ENCODE measurements at places on chromosomes 2 and 18. TPM values are rescaled to one million over a fixed set of nuclear protein-coding genes. Genes with fewer than 3 reads are reported as not detected.

B3GNT7 gene
- not detected for total RNA-seq

DNA sequence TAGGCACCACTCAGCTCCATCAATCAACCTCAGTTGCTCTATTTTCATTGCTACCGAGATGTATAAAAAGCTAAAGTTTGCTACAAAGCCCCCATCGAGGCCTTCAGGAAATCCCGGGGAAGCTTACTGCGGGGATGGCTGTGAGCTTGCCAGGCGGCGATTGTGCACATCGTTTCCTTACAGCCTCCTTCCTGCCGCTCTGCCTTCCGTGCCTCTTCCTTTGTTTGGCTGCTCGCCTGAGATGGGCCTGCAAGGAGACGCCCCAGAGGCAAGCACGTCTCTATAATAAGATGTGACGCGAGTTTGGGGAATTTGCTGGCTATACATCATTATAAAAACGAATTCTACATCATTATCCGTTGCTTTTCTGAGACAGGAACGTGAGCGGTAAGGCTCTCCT, 41.6 kb downstream of the DHRS9 start:
- no peak for DNase-seq

GRCh38 chr2:15750433-15750814, 158.8 kb downstream of the DDX1 start:
- DNase-seq: no peak

GRCh38 chr18:45109706-45110105, 429.0 kb downstream of the SETBP1 start:
- DNase-seq: no peak

DNA sequence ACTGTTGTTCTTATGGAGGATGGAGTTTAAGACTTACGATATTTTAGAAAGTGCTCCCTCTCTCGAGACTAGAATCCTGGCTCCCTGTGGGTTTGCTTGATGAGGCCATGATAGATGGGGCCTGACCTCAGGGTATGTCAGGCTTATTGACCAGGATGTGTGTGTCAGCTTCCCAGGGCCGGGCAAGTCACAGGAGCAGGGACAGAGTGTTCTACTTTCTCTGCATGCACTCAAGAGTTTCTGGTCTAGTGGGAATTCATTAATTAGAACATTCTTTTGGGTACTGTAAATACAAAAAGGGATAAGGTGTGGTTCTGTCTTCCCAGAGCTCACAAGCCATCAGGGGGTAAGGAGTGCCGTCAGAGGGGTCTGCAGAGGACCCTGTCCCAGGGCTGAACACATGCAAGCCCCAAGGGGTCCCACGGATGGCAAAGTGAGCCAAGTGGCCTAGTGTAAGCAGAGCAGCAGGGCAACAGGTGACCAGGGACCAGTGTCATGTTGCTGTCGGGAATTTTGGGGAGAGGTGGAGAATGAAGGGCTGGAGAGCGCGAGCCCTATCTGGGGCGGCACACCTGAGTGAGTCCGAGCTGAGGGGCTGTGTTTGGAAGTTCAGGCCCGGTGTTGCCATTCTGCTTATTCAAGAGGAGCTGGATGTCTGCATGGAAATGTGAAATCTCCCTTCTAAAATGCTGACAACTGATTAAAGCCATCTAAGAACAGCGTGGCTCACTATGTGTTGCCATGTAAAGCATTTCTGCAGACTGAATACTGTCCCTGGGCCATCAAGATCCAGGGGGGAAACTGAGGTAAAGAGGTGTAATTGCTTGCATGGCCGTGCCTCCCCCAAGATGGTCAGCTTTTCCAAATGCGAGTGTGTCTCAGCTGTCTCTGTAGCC, 91.4 kb downstream of the TGFA start:
- no peak for DNase-seq

GRCh38 chr2:237160271-237160919, 74.7 kb downstream of the COPS8 start:
- DNase-seq: peak; percentile 26

DNA sequence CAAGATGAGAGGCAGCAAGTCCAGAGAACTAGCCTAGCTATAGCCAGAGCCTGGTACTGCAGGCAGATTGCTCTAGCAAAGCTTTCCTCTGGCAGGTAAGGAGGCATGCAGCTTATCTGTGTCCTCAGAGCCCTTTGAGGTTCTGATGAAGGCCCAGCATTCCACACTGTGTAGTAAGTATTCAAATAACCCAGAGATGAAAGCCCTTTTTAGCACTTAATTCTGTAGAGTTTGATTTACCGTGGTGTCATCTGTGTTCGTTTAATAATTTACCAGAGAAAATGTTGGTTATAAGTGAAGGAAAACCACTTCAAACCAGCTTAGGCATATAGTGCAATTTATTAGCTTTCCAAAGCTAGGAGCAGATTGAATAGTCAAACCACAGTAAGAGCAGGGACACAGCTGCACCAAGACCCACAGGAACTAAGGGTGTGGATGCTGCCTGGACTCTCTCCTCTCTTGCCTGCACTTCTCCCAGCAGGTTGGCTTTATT, 226.6 kb downstream of the BABAM2 start:
- no peak for DNase-seq

DNA sequence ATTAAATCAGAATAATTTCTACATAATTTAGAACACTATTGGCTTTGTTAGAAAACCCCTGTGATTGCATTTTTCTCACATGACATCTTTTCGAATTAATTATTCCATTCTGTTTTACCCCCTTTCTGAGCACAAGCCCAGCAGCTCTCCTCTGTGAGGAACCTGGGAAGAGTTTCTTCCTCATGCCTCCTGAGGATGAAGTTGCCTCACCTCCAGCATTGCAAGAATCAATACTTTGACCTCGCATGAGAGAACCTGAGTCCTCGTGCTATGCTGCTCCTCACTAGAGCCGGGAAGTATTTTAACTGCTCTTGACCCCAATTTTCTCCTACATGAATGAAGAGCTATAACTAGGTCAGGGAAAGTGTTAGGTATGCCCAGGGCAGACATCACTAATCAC, 77.1 kb upstream of the RAPH1 start:
- no peak for DNase-seq

PLCD4 gene
- total RNA-seq: not detected

GRCh38 chr2:146576339-146577111, 1268.3 kb upstream of the ACVR2A start:
- no peak for DNase-seq

DNA sequence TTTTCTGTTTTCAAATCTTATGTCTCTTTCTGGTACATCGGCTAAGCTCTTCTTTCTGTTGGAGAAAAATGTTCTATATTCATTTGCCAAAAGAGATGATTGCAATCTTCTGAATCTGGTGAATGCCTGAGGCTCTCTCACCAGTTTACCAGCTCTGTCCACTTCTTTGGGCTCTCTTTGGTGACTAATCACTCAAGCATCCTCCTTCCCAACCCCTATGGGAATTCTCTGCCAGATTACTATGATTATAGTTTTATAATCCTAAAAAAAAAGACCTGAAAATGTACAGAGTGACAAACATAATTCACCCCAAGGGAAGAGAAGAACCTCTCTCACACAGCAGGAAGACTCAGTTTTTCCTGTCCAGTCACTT, 187.3 kb downstream of the CAMKMT start:
- DNase-seq: peak; percentile 65

- no peak for DNase-seq
Observed at GRCh38 chr2:102176172-102176571, 10.7 kb upstream of the IL1RL2 start.

DNA sequence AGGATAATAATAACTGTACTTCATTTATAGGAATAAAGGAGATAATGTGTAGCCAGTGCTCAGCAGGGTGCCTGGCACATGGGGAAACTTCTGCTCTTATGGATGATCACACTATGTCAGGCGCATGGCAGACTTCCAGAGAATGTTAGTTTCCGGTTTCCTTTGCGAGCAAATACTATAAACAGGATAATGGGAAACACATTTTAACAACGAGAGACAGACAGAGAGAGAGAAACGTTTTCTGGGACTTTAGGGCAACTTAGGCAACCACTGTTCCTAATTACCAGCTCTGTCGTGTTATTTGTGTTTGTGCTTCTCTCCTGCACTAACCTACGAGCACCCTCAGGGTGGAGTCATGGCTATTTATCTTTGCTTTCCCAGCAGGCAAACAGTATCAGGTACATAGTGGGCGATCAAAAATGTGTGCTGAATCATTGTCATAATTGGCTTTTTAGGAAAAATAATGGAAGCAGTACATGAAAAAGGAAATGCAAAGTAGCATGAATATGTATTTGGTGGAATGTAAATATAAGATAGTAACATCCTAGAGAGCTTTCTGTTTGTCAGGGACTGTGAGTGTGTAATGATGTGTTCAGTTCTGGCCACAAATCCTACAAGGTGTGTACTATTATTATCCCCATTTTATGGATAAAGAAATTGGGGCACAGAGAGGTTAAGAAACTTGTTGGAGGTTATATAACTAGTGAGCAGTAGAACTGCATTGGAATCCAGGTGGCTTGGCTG, 36.8 kb upstream of the IGFBP2 start:
- DNase-seq: peak; percentile 67

Measured in SJSA1 (cell line).